ENCODE measurements at places on chromosomes 12 and 14.

DNA sequence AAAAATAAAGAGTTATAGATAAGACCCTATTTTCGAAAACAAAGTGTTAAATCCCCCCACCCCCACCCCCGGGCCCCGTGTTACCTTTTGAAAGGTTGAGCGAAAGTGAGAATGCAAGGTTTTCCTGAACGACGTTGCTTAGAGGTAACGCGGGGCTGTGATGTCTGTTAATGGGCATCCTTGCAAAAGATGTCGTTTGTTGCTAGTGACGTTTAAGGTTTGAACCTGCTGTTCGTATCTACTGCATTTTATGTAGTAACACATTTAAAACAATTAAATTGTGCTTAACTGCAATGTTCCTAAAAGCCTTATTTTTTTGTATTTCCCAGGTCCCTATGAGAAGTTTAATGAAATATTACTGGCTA, 1.2 kb downstream of the CPSF6 start:
- DNase-seq = no peak

DNA sequence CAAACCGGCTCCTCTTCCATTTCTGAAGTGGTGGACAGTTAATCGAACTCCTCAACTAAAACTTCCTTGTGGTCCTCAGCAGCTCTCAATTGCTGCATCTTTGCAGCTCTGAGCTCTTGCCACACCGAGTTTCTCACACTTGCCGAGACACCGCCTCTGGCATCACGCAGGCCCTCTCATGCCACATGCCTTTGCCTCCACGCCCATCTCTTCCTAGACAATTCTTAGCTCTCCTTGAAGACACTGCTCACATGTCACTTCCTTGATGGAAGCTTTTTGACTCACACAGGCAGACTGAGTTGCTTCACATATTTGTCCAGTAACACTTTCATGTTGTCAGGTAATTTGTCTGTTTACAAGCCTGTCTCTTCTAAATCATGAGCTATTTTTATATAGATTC, 29.2 kb downstream of the KCNA1 start:
- DNase-seq = no peak

GRCh38 chr12:76569685-76570604, 10.4 kb upstream of the OSBPL8 start:
- DNase-seq = no peak

- no peak for DNase-seq
Observed at GRCh38 chr14:56237398-56237797, 119.2 kb downstream of the PELI2 start.

DNA sequence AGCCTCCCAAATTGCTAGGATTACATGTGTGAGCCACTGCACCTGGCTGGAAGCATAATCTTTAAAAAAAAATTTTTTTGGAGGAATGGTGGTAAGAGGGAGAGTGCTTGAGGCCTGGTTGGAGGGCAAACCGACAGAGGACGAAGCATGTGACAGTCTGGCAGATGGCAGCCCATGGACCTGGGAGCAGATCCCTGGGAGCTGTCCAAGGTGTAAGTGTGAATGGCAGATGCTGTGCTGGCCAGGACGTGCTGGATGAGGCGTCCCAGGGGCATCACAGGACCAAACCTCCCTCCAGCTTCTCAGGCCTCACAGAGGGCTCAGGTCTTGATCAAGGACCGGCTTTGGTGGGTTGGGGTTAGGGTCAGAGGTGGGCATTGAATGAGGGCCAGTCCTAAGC, 128.4 kb upstream of the NCOR2 start:
- no peak for DNase-seq

DNA sequence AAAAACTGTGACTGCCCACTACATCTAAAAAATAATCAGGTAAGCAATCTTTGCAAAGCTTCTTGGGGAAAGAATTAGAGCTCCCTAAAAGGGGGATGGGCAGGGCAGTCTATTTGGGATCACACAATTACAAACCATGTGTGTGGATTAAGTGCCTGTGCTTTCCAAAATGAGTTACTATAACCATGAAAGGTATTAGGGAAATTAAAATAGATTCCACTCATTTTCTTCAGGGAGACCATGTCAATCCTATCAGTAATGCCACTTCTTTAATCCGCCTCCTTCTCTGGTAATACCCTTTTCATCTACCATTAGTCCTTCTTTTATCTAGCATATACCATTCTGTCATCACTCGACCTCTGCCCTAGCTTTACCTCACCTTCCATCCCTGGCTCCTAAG, 53.7 kb downstream of the PAWR start:
- no peak for DNase-seq

GRCh38 chr14:26963711-26964110, 365.9 kb upstream of the NOVA1 start:
- no peak for DNase-seq

DNA sequence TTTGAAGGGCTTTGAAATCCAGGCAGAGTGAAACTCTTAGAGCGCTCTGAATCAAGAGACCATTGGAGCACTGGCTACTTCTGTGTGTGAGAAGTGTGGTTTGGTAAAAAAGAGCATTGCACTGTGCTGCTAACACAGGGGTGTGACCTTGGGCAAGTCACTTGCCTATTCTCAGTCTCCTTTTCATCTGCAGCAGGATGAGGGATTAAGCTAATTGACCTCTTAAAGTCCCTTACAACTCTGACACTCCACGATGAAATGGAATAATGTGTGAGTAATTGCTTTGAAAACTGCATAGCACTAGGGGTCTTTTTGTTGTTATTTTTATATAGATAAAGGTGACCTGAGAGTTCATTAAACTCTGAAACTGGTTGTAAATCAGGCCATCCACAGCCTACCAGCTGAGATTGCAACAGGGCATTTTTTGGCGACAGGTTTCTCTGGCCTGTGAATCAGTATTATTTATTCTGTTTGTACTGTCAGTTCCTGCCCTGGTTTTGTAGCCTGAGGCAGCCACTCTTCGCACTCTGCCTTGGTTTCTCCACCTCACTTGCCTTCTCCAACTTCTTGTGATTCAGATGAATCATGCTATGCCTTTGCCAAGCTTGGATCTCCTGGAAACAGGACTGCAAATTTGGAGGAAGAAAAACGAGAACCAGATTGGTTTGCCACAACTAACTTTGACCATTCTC, 159.9 kb upstream of the PARP11 start:
- no peak for DNase-seq

GRCh38 chr14:57266065-57266464, 2.6 kb downstream of the EXOC5 start:
- no peak for DNase-seq

GRCh38 chr12:125149160-125150108, 84.2 kb downstream of the AACS start:
- DNase-seq = no peak

DNA sequence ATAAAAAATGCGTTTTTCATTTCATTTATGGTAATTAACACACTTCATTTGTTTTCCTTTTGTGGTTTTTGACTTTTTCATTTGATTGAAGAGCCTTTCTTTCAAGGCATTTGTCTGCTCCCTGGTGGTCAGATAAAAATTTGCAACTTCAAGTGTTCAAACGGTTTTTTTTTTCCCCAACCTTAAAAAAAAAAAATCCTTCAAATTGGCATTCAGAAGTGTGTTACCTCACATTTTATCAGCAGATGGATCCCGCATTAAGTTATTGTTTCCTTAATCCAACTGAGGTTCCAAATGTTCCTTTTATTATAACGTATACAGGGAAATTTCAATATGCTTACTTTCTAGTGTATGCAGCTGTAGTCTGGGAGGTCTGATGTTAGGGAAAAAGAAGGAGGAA, 47.2 kb downstream of the MYF5 start:
- no peak for DNase-seq

GRCh38 chr14:99595034-99595433, 9.0 kb downstream of the CCDC85C start:
- no peak for DNase-seq

GRCh38 chr12:15899282-15899870, 11.8 kb upstream of the DERA start:
- no peak for DNase-seq
